ENCODE measurements at places on chromosomes 16 and 17.

DNA sequence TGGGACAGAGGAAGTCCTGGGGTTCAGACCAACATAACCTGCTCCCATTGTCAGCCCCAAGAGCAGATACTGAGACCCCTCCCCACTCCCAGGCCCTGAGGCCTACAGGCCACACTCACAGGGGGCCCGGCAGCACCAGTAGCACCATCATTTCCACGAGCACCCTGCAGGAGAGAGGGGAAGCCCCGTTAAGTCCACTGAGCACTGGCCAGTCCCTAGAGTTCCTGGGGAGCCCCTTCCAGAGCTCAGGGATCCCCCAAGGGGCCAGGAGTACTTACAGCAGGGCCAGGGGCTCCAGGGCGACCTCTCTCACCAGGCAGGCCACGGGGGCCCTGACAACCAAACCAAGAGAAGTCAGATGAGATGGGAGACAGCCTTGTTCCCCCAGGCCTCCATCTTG lies 5.4 kb downstream of the COL1A1 start:
- DNase-seq, result no peak

- no peak for DNase-seq
Observed at GRCh38 chr17:29555840-29556239, 11.0 kb downstream of the ABHD15 start.

DNA sequence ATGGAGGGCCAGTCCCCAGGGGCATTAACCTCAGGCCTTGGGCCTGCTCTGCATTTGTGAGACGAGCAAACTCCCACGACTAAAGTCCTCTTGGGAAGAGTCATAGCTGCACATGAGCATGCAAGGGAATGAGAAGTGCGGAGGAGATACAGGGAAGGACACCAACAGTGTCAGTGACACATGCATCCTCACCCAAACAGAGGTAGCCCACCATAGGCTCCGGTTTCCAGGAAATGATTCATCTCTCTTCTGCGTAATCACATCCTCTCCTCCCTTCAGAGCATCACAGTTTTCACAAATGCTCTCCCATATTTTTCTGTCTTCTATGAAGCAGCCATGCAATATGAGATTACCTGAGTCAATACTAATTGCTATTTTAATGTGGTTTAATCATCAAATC lies 725.7 kb upstream of the GOT2 start:
- DNase-seq, result no peak

- DNase-seq, result no peak
Observed at GRCh38 chr16:53043986-53044601, 8.6 kb downstream of the CHD9NB start.

- no peak for DNase-seq
Observed at GRCh38 chr17:40900809-40901356, 15.8 kb upstream of the KRT20 start.

DNA sequence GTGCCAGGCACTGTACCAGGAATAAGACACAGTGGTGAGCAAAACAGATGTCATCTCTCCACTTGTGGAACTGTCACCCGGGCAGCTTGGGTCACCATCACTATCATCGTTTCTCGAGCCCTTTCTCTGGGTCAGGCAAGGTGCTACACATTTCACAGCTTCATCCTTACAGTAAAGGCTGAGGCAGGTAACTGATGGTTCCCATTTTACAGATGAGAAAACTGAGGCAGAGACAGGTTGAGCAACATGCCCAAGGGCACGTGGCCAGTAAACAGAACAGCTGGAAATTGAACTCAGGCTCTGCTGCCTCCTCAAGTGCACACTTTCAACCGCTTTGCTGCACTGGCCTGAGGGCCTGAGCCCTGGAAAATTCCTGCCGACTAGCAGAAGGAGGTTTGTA lies 294.6 kb downstream of the XYLT1 start:
- no peak for DNase-seq

- DNase-seq, result peak; percentile 86
Observed at GRCh38 chr16:66899945-66900710, 18.6 kb downstream of the CDH16 start.

- no peak for DNase-seq
Observed at GRCh38 chr16:85316321-85316919, 204.1 kb upstream of the CIBAR2 start.

DNA sequence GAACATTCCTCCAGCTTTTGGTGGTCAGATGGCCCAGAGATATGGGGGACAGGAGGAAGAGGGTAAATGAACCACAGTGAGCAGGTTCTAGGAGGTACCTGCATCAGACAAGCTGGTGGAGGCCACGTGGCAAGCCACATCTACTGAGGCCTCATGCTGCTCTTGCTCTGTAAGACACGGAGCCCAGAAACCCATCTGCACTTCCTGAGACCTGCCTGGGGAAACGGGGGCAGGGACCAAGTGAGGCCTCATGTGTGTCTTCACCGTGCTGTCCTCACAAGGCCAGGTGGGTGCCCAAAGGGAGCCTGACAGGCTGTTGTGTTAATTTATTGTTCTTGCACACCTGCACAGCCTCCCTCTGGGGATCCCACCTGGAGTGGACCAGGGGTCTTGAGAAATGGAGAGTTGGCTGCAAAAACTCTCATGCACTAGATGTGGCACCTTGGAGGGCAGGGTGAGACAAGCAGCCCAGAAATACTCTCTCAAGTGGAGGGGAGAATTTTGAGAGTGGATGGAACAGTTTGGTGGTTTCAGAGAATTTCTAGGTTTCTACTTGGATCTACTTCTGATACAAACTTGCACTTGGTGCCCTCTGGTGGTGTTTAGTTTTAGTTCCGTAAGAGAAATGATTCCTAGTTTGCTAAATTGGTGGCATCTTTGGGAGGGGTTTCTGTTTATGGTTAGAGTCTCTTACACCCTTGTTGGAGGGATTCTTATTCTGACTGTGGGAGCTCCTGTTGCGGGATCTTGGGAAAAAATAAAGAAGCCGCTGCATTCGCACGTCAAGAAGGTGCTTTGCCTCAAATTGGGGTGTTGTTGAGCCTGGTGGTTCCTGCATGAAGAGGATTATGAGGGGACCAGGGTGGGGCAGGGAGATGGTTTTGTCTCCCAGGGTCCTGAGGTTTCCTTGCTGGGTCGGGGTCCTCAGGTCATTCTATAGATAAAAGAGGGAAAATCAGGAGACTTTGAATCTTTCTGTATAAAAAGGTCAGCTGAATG lies 47.5 kb downstream of the SLC6A2 start:
- no peak for DNase-seq

- DNase-seq, result no peak
Observed at GRCh38 chr17:80663781-80664206, 119.2 kb downstream of the RPTOR start.

DNA sequence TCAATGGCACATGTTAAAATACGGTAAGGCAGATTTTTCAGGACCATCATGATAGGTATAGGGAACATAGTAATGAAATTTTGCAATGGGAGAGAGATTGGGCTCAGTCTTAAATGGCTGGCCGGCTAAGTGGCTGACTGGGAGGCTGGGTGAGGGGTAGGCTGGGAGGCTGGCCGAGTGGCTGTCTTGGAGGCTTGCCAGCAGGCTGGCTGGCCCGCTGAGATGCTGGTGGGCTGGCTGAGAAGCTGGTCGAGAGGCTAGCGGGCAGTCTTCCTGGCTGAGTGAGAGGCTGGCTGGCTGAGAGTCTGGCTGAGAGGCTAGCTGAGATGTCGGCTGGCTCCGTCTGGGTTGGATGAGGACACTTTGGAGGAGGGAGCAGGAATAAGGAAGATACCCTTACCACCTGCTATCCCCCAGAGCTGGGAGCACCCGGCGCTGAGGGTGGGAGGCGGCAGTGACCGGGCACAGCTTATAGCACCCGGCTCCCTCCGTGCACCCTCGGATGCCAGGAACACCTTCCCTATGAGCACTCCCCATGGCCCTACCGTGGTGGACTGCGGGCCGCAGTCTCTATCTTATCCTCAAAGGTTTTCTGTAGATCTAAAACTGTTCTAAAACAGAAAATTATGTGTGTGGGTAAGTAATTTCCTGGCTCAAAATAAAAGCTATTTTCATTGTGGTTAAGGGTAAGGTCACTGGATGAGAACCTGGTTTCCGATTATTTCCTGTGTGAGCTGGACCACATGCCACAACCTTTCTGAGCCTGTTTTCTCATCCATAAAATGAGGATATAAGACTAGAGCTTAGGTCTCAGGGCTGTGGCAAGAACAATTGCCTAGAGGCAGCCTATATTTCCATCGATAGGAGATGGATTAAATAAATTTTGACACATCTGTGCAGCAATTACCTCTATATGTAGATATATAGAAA lies 34.5 kb upstream of the TMC5 start:
- DNase-seq, result no peak

GRCh38 chr16:11034481-11034931 lies 90.1 kb downstream of the CLEC16A start:
- no peak for DNase-seq

DNA sequence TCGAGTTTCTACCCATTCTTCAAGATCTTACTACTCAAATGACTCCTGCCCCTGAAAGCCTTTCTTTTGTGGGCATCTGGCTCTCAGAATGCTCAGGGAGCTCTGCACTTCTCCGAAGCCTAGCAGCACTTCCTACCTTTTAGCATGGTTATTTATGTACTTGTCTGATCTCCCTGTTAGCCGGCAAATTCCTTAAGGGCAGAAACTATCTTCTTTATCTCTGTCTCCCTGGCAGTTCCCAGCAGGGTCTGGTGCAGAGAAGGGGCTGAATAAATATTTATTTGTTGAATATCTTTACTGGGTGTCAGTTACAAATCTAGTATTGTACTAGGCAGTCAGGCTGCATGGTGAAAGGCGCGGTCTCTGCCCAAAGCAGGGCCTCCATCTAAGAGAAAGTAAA lies 30.7 kb downstream of the TMEM132E start:
- DNase-seq, result no peak

DNA sequence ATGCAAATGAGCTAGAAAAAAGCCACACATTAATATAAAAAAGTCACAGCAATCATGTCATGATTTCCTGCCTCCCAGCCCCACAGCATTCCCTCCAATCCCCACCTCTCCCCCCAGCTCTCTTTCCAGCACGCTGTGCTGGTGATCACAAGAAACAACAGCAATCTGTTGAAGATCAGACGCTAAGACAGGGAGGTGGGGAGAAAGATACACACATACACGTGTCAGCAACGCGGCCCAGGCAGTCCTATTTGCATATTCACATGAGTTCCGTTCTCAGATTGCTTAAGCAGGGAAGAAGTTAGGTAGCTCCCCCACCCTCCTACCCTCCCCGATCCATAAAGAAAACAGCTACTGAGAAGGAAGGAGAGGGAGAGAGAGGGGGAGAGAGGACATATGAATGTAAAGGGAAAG lies 405.5 kb upstream of the PSMD7 start:
- DNase-seq, result no peak

DNA sequence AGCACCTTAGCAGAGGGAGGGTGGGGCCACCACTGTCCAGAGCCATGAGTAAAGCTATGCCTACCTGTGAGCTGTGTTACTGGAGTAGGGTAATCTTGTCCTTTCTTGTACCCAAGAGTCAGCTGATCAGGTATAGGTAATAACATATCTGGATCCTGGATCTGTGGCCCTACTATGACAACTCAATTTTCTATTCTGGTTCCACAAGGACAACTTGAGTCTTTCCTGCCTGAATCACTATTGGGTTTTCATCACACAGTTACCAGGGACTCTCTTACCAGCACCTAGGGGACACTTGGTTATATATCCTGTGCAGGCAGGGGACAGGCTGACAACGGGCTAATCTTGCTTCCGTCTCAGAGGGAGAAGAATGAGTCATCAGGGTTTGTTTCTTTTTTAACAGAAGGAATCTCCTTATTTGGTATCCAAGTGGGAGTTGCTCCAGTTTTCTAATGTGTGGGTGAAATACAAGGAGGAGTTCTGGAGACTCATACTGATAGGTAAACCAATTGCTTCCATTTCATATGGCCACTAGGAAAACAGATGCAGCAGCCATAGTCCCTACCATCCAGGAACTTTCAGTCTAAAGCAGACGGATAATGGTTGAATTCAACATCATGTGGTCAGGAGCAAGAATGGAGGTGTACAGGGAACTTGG lies 6.8 kb downstream of the ZNF267 start:
- DNase-seq, result no peak

DNA sequence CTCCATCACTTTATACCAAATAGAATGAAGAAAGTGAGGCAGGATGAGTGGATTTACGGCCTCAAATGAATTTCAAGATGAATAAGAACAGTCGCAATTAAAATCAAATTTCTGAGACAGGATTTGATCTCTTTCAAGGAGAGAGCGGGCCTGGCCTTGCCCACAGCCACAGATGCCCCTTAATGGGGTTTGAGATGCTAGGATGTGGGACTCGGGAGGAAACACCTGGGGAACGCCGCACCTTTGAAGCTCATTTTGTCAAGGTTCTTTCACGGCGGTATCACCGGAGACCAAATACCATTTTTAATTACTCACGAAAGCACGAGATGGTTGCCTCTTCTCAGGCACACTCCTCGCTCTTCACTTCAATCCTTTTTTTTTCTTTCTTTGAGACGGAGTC lies 178.1 kb upstream of the SDK2 start:
- no peak for DNase-seq

- DNase-seq, result no peak
Observed at GRCh38 chr16:85258166-85258565, 145.9 kb upstream of the CIBAR2 start.

GRCh38 chr16:50690177-50690576 lies 3.2 kb upstream of the NOD2 start:
- DNase-seq, result no peak

GRCh38 chr16:87274794-87275193 lies 42.4 kb downstream of the C16orf95 start:
- DNase-seq, result no peak

DNA sequence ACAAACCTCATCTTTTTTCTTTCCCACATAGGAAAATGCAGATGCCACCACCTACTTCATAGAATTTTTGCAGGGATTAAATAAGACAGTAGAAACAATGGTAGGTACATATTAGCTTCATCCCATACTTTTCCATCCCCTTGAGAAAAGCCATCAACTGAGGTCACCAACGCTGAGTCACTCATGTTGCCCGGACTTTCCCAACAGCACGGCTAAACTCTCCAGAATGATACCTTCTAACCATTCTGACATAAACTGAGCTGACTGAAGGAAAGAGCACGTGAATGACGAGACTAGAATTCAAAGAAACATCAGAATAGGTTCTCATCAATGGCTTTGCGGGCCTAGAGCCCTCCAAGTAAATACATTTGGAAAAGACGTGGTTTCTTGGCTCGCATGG lies 146.0 kb upstream of the RCVRN start:
- DNase-seq, result no peak

- DNase-seq, result no peak
Observed at GRCh38 chr16:87170310-87170709, 146.9 kb downstream of the C16orf95 start.
